Pons (tissue), 1 donor: ENCODE measurements at places on chromosomes 11 and 22.
A peak's percentile ranks its signal among the peaks of the same experiment; 100 is the strongest.

- DNase-seq: no peak
Measured at GRCh38 chr22:29642694-29643093, 39.3 kb downstream of the NF2 start.

GRCh38 chr11:77064648-77065217, 2.0 kb upstream of the CAPN5 start:
- DNase-seq: no peak

- no peak for DNase-seq
Measured at GRCh38 chr11:134916421-134917213, 504.6 kb upstream of the B3GAT1 start.

GRCh38 chr22:27892064-27892463, 27.0 kb downstream of the PITPNB start:
- no peak for DNase-seq

- DNase-seq: no peak
Measured at GRCh38 chr11:125180413-125181305, 16.1 kb downstream of the PKNOX2 start.

- DNase-seq: no peak
Measured at GRCh38 chr11:98512938-98513337, 507.8 kb upstream of the CNTN5 start.

GRCh38 chr11:90747057-90747456, 524.2 kb upstream of the CHORDC1 start:
- DNase-seq: no peak

- DNase-seq: no peak
Measured at GRCh38 chr11:129377739-129378138, 2.1 kb downstream of the BARX2 start.

DNA sequence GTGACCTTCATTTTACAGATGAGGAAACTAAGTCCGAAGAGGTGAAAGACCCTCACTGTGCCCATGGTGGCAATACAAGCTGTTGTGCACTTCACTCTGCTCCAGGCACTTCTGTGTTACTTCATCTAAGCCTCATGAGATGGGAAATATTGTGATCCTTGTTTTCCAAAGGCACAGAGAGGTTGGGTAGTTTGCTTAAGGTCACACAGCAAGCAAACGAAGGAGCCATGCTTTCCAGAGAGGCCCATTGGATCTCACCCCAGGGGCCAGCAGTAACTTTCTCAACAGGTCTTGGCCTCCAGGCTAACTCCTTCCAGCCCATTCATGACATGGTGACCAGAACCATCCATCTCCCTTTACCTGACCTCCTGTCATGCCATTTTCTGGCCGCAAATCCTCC, 332.8 kb downstream of the MN1 start:
- no peak for DNase-seq

GRCh38 chr11:68954836-68955606, 25.8 kb downstream of the MRGPRD start:
- DNase-seq: no peak

- no peak for DNase-seq
Measured at GRCh38 chr11:21174781-21175180, 505.4 kb downstream of the NELL1 start.

GRCh38 chr11:14554959-14555358, 34.8 kb upstream of the PSMA1 start:
- DNase-seq: peak; percentile 79

GRCh38 chr22:24147666-24148065, 33.6 kb upstream of the SUSD2 start:
- DNase-seq: no peak

- DNase-seq: no peak
Measured at GRCh38 chr22:20803696-20804324, 29.9 kb downstream of the SERPIND1 start.

- DNase-seq: no peak
Measured at GRCh38 chr11:91866642-91867041, 358.0 kb upstream of the FAT3 start.

GRCh38 chr22:32702421-32702820, 99.1 kb upstream of the TIMP3 start:
- no peak for DNase-seq

- DNase-seq: no peak
Measured at GRCh38 chr11:46364056-46364455, 16.8 kb downstream of the DGKZ start.

DNA sequence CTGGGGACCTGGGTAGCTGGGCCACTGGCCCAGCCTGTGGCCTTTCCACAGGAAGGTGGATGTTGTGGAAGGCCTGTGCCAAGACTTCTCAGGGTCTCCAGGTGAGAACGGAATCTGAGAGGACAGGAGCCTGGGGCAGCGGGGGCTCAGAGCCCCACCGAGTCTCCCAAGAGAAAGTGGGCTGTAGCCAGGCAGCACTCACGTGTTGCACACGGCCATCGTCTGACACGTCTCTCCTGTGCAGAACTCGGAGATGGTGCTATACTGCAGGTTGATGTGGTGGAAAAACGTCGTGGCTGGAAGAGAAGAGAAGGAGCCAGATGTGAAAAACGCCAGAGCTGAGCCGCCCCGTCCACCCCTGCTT, 6.4 kb downstream of the MOB2 start:
- no peak for DNase-seq

GRCh38 chr11:15851051-15851498, 505.3 kb downstream of the SOX6 start:
- DNase-seq: peak; percentile 34

DNA sequence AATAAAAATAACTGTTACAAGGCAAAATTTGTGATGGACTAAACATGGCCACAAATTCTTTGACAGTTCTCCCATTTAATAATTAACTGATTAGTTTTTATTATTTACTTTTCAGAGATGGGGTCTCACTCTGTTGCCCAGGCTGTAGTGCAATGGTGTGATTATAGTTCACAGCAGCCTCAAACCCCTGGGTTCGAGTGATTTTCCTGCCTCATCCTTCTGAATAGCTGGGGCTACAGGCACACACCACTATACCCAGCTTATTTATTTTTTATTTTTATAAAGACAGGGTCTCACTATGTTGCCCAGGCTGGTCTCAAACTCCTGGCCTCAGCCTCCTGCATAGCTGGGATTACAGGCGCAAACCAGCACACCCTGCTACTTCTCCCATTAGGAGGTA, 4.5 kb upstream of the PATL1 start:
- no peak for DNase-seq

- DNase-seq: peak; percentile 9
Measured at GRCh38 chr11:111177037-111177871, 68.3 kb upstream of the POU2AF2 start.

DNA sequence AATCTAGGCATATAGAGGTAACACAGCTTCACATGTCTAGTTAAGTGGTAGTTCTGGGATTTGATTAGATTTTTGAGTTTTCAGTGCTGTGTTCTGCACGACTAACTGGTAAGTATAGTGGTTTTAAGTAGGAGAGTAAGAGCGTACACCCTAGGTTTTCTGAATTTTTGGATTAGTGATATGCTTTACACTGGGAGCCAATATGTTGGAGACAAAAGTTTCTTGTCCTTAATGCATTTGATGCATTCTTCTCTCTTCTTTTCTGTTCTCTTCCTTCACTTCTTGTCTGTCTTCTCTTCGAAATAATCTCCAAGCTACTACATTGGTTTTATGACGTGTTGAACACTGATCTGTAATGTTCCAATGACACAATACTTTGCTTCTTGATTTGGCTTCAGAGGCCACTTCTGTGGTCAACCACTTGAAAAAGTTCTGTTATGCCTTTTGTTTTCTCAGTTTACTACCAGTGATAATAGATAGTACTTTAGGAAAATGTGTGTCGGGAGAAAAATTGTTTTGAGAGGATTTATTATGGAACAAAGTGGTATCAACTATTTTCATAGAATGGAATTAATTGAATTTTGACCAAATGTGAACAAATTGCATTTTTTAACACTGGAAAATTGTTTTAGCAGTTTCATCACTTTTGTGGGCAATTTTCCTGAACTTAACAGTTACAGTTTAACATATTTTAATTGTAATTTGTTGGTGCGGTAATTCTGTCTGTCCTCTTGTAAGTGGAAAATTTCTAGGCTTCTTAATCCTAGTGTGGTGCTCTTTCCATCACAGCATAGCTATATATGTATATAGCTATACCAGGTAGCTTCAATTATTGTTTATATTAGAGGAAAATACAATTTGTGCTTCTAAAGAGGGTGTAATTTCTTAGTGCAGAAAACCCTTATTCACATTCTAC, 2.6 kb downstream of the PDE3B start:
- no peak for DNase-seq

DNA sequence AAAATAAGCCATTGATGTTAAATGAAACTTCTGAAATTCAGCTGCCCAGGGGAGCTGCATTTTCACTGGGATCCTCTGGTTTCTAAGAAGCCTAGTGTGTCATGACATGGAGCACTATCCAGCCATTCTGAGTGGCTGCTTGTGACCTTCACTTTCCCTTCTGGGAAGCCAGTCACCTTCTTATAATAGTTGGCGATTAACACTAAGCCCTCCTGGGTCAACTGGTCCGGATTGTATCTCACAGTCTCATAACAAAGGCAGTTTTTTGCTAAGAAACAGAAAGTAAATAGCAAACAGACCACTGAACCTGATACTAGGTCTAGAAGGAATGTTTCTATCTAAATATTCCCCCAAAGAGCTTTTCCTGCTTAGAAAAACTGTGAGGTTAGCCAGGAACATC, 7.9 kb downstream of the CSRP3 start:
- no peak for DNase-seq

DNA sequence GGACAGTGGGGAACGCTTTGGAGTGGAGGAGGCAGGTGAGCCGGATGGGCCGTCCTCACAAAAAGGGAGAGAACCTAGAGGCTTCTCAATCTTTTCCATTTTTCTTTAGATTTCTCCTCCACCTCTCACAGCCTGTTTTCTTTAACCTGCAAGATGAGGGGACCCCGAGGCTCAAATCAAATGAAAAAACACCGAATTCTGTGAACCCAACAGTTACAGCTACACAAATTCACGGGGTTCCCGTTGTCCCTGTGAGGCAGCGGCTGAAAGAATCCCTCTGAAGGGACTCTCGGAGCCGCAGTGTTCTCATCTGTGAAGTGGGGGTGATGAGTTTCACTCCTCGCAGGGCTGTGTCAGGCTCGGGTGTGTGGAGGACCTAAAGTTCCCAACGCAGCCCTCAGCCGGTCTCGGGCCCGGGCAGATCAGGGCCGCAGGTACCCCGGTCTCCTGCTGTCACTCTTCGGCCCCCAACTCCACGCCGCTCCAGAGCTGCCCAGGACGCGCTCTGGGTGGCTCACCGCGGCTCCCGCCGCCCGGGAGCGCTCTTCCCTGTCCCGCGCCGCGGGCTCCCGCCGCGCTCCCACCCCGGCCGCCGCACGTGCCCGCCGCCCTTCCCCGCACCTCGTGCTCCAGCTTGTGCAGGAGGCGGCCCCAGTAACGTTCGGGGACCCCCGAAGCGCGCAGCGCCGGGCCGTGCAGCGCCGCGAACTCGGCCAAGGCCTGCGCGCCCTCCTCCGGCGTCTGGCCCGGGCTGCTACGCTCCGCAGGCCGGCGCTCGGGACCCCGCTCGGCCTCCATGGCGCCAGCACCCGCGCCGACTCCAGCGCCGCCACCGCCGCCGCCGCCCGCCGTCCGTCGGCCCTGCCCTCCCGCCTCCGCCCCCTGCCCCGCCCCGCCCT, at the start of gene TTLL12:
TTLL12 (minus strand) TSS at position 863 of the 899 bp plus-strand sequence; CDS start at position 798, 65 bp downstream.
- DNase-seq: peak; percentile 16

GRCh38 chr11:57804466-57804865, 42.9 kb downstream of the CTNND1 start:
- DNase-seq: no peak

DNA sequence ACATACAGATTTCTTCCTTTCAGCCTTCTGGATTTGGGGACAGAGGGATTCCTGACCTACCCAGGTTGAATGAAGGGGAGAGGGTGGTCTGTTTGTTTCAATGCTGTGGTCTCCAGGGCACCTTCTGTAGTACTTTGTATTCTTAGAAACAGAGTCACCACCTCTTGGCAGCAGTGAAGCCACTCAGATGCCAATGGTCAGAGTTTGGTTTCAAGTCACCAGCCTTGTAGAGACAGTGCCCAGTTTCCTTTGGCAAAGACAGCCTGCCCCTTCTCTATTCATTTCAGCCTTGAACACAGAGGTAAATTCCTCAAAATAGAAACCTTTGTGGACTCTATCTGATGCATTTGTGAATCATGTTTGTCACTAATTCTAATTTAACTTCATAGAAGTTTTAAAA, 111.7 kb upstream of the RASSF10 start:
- DNase-seq: peak; percentile 51

DNA sequence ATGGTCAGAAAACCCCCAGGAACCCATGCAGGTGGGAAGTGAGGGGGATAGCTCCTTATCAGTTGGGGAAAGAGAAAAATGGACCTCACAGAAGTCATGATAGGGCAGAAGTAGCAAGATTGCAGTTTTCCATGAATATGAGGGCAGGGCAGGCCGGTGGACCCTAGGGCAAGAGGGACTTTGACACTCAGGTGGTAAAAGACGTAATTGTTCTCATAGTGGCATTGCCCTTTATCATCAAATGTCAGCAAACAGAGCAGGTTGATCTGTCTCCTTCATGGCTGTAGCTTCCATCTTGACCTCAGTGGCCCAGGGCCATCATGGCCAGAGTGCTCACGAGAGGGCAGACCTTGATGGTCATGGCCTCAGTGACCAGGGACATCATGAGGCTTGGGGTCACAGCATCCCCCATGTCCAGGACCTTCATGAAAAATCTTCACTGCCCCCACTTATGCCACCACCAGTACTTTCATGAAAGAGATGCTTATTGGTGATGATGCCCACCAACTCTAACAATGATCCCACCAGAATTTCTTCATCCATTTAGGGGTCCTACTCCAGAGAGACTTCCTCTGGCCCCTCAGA, 127.1 kb downstream of the SNX19 start:
- no peak for DNase-seq

GRCh38 chr11:118914178-118914918, 11.4 kb downstream of the BCL9L start:
- peak; percentile 73 for DNase-seq

DNA sequence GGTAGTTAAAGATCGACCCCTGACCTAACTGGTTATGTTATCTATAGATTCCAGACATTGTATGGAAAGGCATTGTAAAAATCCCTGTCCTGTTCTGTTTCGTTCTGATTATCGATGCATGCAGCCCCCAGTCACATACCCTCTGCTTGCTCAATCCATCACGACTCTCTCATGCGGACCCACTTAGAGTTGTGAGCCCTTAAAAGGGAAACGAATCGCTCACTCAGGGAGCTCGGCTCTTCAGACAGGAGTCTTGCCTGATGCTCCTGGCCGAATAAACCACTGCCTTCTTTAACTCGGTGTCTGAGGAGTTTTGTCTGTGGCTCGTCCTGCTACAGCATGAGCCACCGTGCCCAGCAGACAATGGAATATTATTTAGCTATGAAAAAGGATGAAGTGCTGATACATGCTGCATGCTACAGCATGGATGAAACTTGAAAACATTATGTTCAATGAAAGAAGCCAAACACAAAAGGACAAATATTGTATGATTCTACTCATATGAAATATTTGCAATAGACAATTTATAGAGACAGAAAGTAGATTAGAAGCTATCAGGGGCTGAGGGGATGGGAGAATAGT, 12.0 kb upstream of the LGALS2 start:
- no peak for DNase-seq

DNA sequence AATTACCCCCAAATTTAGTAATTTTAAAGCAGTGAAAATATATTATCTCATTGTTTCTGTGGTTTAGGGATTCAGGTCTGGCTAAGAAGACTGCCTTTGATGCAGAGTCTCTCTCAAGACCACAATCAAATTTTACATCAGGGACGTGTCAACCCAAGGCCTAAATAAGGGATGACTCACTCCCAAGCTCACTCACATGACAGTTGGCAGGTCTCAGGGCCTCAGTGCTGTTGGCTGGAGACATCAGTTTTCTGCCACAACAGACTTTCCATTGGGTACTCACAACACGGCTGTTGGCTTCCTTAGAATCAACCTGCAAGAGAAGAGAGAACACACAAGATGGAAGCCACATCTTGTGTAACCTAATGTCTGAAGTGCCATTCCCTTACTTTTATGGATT, 377.3 kb downstream of the FAM181B start:
- no peak for DNase-seq

- DNase-seq: no peak
Measured at GRCh38 chr11:106457727-106458126, 380.3 kb downstream of the AASDHPPT start.
